Activated CD4-positive, alpha-beta T cell treated with anti-CD3 and anti-CD28 coated beads, Interleukin-2, amount 50 U/mL, for 1 hour (primary cell): ENCODE measurements at places on chromosomes 4 and X.

GRCh38 chrX:152642931-152643564 lies 5.4 kb downstream of the GABRQ start:
- DNase-seq = no peak

DNA sequence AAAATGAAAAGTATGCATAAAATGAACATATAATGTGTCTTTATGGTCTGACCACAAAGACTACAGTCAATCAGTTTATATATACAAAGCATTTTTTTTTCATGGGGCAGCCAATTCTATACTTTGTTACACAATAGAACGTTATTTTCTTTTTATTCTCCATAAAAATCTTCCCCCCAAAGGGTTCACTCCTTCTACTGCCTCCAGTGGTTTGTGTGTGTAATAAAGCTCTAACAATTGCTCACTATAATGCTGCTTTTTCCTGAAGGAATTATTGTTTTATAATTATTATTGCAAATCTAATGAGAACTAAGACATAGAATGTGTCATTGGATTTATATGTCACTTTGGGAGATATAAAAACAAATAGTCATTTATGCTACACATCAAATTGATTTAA lies 664.1 kb upstream of the PABPC4L start:
- DNase-seq = no peak

- no peak for DNase-seq
These were observed 76.4 kb downstream of the CLCN4 start for GRCh38 chrX:10233173-10233572.

DNA sequence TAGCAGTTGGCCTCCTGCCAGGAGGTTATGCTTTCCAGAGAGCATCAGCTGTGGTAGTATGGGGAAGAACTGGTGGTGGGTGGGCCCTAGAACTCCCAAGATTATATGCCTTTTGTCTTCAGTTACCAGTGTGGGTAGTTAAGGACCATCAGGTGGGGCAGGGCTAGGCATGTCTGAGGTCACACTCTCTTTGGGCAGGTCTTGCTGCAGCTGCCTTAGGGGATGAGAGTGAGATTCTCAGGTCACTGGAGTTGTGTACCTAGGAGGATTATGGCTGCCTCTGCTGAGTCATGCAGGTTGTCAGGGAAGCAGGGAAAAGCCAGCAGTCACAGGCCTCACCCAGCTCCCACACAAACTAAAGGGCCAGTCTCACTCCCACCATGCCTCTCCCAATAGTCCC lies 172.9 kb upstream of the GYPA start:
- DNase-seq = no peak

- DNase-seq = no peak
These were observed at the start of gene TCEAL7 for GRCh38 chrX:103329991-103330390. TCEAL7 (plus strand) TSS chrX:103330239; CDS start chrX:103331404, 1,165 bp downstream.

DNA sequence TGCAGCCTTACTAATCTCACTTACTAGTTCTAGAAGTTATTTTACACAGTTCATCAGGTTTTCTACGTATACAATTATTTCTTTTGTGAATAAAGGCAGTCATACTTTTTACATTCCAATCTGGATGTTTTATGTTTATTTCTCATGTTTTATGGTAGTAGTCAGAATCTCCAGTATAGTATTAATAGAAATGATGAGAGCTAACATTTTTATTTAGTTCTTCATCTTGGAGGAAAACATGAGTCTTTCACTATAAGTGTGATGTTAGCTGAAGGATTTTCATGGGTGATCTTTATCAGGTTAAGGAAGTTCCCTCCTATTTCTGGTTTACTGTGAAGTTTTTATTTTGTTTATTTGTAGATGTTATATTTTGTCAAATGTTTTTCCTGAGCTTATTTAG lies 256.1 kb upstream of the GIMD1 start:
- DNase-seq = no peak

- no peak for DNase-seq
These were observed 142.0 kb upstream of the RBPJ start for GRCh38 chr4:26178854-26179253.

- no peak for DNase-seq
These were observed 150.6 kb downstream of the ADAMTS3 start for GRCh38 chr4:72418458-72418857.
